ENCODE measurements at places on chromosomes 13 and 19. TPM values are rescaled to one million over a fixed set of nuclear protein-coding genes. Genes with fewer than 3 reads are reported as not detected.

GRCh38 chr13:46382224-46382623 lies 4.8 kb downstream of the RUBCNL start:
- DNase-seq, result no peak
- H3K4me1 ChIP-seq, result no peaks in the 10 kb centered on the region
- no peak overlapping the region for H3K27ac ChIP-seq
- no peaks in the 10 kb centered on the region for H3K27me3 ChIP-seq
- no peak overlapping the region for H3K4me3 ChIP-seq
- H3K36me3 ChIP-seq, result no peaks in the 10 kb centered on the region

Gene ZNF888
- 0.74 TPM for total RNA-seq

Gene TEX101
- not detected for total RNA-seq

Gene SOX1
- not detected for total RNA-seq

- H3K27me3 ChIP-seq, result no peaks in the 10 kb centered on the region
- H3K27ac ChIP-seq, result no peak overlapping the region
- no peaks in the 10 kb centered on the region for H3K4me1 ChIP-seq
- no peaks in the 10 kb centered on the region for H3K36me3 ChIP-seq
- no peak overlapping the region for H3K4me3 ChIP-seq
Measured at GRCh38 chr13:91825516-91825915, 427.1 kb downstream of the GPC5 start.

Gene SBK2
- 172 TPM for total RNA-seq

- H3K4me3 ChIP-seq, result no peak overlapping the region
- peaks cover 53% of the 10 kb centered on the region for H3K36me3 ChIP-seq
- H3K4me1 ChIP-seq, result no peaks in the 10 kb centered on the region
- no peaks in the 10 kb centered on the region for H3K27me3 ChIP-seq
- DNase-seq, result no peak
Measured at GRCh38 chr19:4365791-4366665, 22.7 kb downstream of the MPND start.

DNA sequence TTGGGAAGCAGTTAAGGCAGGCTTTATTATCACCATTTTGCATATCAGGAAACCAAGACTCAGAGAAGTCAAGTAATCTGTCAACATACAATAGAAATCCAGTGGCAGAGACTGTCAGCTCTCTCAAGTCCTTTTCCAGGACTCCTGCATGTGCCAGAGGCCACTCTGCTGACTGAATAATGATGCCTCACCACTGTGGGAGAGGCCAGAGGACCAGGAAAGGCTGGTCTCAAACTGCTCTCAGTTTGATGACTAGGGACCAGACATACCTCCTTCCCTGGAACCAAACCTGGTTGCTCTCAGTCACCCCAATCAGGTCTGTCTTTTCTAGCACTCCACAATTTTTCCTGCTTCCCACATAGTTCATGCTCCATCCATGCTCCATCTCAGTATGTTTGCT lies 8.0 kb downstream of the RNASEH2B start:
- H3K27me3 ChIP-seq, result no peaks in the 10 kb centered on the region
- peak overlapping the region; percentile 49 for H3K27ac ChIP-seq
- H3K4me1 ChIP-seq, result peaks cover 37% of the 10 kb centered on the region
- no peak overlapping the region for H3K4me3 ChIP-seq
- H3K36me3 ChIP-seq, result no peaks in the 10 kb centered on the region
- DNase-seq, result no peak

Gene RASGRP4
- total RNA-seq, result 1.1 TPM

GRCh38 chr13:102220681-102221228 lies 181.1 kb downstream of the FGF14 start:
- H3K27ac ChIP-seq, result no peak overlapping the region
- H3K4me3 ChIP-seq, result no peak overlapping the region
- no peaks in the 10 kb centered on the region for H3K27me3 ChIP-seq

DNA sequence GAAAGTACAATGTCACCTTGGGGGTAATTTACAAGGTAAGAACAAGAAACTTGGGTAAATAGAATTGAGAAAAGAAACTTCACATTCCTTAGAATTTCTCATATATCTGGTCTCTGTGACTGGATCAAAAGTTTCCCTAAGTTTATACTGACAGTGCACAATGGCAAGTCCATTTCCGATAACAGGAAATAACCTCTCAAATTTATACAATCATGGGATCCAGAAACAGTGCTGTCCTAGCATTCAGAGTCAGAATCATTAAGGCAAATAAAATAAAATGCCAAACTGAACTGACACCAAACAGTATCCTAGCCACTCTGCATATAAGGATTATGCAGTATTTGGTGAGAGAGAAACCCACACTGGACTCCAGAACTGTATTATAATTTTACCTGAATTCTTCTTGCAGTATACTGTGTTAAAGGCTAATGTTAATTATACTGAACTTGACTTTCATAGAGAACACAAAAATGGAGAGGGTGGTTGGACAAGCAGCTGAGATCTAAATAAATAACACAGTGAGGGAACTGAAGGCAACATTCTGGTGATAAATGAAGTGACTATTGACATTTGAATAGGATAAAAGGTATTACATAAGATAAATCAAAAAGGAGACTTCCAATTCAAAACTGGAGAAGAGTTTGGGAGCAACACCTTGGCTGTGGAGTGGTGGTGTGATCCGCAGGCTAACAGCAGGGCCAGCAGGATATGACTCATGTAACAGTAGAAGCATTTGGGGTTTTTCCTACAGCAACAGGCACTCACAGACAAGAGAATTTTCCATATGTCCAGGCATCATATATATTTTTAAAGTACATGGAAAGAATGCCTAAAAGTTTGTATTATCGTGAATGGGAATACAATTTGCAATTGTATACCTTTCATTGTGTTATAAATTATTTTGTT lies 932.5 kb upstream of the MIR17HG start:
- no peaks in the 10 kb centered on the region for H3K4me1 ChIP-seq
- no peaks in the 10 kb centered on the region for H3K27me3 ChIP-seq
- H3K36me3 ChIP-seq, result no peaks in the 10 kb centered on the region
- no peak overlapping the region for H3K27ac ChIP-seq
- no peak for DNase-seq

DNA sequence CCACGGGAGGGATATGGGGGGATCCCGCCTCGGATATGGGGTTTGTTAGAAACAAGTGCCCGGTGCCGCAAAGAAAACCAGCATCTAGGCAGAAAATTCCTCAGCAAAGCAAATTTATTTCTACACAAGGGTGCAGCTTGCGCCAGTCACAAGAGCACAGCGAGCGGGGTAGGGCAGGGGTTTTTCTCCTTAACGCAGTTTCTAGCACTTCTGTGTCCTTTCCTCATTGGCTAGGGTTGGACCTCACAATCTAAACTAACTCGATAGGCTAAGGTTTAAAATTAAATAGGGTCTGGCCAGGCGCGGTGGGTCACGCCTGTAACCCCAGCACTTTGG lies 595 bp downstream of the ZNF440 start:
- H3K27ac ChIP-seq, result peak overlapping the region; percentile 87
- no peaks in the 10 kb centered on the region for H3K27me3 ChIP-seq
- H3K4me3 ChIP-seq, result peak overlapping the region; percentile 88
- no peaks in the 10 kb centered on the region for H3K36me3 ChIP-seq
- no peaks in the 10 kb centered on the region for H3K4me1 ChIP-seq

- H3K4me1 ChIP-seq, result no peaks in the 10 kb centered on the region
- no peaks in the 10 kb centered on the region for H3K36me3 ChIP-seq
- no peaks in the 10 kb centered on the region for H3K27me3 ChIP-seq
Measured at GRCh38 chr19:47228168-47228936, 2.6 kb downstream of the BBC3 start.

DNA sequence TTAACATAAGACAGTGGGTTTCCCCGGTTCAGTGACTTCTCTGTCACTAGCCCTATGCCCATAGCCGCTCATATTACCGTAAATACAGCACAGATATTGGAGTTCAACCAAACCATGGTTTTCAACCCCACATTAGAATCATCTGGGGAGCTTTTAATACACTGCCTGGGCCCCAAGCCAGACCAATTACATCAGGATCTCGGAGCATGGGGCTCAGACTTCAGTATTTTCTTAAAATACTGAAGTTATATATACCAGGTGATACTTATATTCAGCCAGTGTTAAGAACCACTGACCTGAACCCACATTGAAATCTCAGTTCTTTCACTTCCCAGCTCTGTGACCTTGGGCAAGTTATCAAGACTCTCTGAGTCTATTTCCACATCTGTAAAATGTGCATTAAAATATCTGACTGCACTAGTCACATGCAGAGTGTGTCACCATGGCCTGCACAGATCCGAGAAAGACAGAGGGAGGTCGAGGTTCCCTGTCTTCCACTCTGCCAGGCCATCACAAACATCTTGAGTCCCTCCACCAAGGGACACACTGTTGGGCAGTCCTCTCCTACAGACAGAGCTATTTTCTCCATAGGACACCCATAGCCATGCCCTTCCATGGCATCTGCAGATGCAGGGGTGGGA lies 32.2 kb upstream of the IPO5 start:
- H3K4me3 ChIP-seq, result no peak overlapping the region
- H3K4me1 ChIP-seq, result no peaks in the 10 kb centered on the region
- DNase-seq, result no peak
- H3K27me3 ChIP-seq, result no peaks in the 10 kb centered on the region
- H3K36me3 ChIP-seq, result no peaks in the 10 kb centered on the region

- DNase-seq, result no peak
- no peak overlapping the region for H3K27ac ChIP-seq
- no peaks in the 10 kb centered on the region for H3K4me1 ChIP-seq
- no peaks in the 10 kb centered on the region for H3K27me3 ChIP-seq
- peaks cover 5% of the 10 kb centered on the region for H3K36me3 ChIP-seq
Measured at GRCh38 chr19:45385392-45386221, 15.2 kb upstream of the ERCC2 start.

- H3K36me3 ChIP-seq, result no peaks in the 10 kb centered on the region
- no peaks in the 10 kb centered on the region for H3K4me1 ChIP-seq
- no peaks in the 10 kb centered on the region for H3K27me3 ChIP-seq
- H3K4me3 ChIP-seq, result no peak overlapping the region
Measured at GRCh38 chr19:33702606-33703437, 81.1 kb downstream of the CHST8 start.

GRCh38 chr13:46487748-46488147 lies 65.2 kb upstream of the LRCH1 start:
- H3K27ac ChIP-seq, result no peak overlapping the region
- no peaks in the 10 kb centered on the region for H3K36me3 ChIP-seq
- DNase-seq, result no peak
- H3K4me3 ChIP-seq, result no peak overlapping the region
- peaks cover 11% of the 10 kb centered on the region for H3K4me1 ChIP-seq

Gene LRG1
- 0.67 TPM for total RNA-seq

- H3K4me1 ChIP-seq, result peaks cover 35% of the 10 kb centered on the region
- no peak overlapping the region for H3K4me3 ChIP-seq
Measured at GRCh38 chr19:18666784-18667183, 16.7 kb upstream of the CRTC1 start.

- no peak overlapping the region for H3K4me3 ChIP-seq
- no peaks in the 10 kb centered on the region for H3K27me3 ChIP-seq
- peaks cover 85% of the 10 kb centered on the region for H3K36me3 ChIP-seq
- H3K27ac ChIP-seq, result no peak overlapping the region
Measured at GRCh38 chr19:5697022-5697889, 7.2 kb downstream of the RPL36 start.

GRCh38 chr13:49627831-49628652 lies at the start of gene ARL11:
TSS of gene ARL11 (plus strand) at chr13:49628507. CDS start at chr13:49630448, 1,941 bp downstream.
- H3K27ac ChIP-seq, result peak within 1 kb of the TSS; percentile 37
- H3K4me1 ChIP-seq, result peaks cover 18% of the 10 kb centered on the region
- DNase-seq, result no peak
- no peak within 1 kb of the TSS for H3K4me3 ChIP-seq

Data from right atrium auricular region (tissue), 2 donors.